ENCODE measurements at places on chromosomes 7 and 10.
A peak's percentile ranks its signal among the peaks of the same experiment; 100 is the strongest.

- no peak for DNase-seq
These were observed 50.5 kb downstream of the TPST1 start for GRCh38 chr7:66255534-66256100.

DNA sequence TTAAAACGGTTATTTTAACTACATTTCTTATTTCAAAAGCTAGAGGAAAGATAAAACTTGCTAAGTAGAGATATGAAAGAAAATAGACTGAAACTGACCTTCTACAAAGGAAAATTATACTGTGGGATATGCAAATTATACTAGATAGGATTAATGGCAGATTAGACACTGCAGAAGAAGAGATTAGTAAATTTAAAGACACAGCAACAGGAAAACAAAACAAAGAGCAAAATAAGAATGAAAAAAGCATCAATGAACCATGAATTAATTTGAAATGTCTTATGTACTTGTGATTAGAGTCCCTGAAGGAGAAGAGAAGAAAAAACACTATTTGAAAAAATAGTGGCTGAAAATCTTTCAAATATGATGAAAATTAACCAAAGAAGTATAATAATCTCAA lies 52.3 kb downstream of the RNF32 start:
- DNase-seq, result no peak

DNA sequence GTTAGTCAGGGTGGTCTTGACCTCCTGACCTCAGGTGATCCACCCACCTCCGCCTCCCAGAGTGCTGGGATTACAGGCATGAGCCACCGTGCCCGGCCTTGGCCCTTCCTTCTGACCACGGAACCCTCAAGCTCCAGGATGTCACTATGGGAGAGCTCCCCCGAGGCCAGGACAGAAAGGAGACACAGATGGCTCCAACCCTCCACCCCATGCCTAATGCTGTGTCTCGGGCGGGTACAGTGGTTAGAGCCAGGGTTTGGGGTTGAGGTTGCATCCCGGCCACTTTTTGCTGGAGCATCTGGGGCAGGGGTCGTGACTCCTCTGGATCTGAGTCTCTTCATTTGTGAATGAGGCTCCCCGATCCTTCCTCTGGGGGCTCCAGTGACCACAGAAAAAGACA lies 8.1 kb downstream of the MYL10 start:
- no peak for DNase-seq

GRCh38 chr7:143238289-143238980 lies 16.6 kb downstream of the TAS2R40 start:
- no peak for DNase-seq

GRCh38 chr10:132107186-132107948 lies 41.6 kb downstream of the JAKMIP3 start:
- DNase-seq, result no peak

- no peak for DNase-seq
These were observed 28.5 kb downstream of the CUX1 start for GRCh38 chr7:101845974-101846373.

DNA sequence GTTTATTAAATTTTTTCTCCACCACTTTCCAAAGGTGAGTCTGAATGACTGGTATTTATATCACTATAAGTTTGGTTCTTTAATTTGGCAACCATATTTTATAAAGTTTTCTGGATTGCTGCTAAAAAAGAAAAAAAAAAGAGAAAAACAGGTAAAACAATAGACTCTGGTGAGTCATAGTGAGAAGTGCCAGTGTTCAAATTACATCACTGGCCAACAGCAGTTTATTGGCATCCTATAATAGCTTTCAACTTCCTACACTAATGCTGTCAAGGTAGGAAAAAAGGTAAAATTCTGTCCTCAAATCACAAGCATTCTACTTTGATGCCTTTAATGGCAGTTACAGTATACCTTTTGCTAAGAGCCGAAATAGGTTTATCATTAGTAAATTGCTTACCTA lies 808.8 kb downstream of the GRM8 start:
- DNase-seq, result no peak

DNA sequence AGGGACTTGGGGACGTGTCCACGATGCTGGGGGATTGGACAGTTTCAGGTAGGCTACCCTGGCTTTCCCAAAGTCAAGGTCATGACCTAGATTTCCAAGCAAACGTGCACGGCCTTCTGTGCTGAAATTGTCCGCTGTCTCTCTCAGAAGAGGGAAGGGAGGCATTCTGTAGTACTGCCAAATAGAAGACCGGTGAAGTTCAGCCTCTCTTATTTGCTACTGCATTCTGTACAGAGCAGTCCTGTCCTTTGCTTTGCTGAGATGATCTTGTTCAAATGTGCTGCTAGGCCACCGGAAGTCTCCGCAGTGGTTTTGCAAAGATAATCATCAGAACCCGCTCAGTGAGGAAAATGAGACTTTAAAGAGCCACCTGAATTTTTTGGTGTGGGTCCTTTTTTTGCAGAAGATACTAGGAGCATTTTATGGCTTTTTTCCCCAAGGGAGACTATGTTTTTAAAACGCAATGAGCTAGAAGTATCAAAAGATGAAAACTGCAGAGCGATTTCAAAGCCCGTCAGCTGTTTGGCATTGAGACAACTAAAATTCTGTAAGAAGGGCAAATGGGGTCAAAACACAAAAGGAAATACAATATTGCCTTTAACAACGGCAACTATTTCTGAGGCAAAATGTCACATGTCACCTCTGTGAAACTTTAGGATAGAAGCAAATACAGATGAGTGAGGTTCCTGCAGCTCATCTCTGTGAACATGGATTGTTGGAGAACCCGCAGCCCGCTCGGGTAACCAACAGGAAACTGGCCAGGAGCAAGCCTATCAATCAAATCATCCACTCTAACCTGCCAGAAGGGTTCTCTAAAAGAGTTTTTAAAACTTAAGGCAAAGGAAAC lies 1.3 kb upstream of the NMT2 start:
- peak; percentile 62 for DNase-seq

GRCh38 chr10:126009650-126010049 lies 113.3 kb downstream of the FANK1 start:
- DNase-seq, result no peak

DNA sequence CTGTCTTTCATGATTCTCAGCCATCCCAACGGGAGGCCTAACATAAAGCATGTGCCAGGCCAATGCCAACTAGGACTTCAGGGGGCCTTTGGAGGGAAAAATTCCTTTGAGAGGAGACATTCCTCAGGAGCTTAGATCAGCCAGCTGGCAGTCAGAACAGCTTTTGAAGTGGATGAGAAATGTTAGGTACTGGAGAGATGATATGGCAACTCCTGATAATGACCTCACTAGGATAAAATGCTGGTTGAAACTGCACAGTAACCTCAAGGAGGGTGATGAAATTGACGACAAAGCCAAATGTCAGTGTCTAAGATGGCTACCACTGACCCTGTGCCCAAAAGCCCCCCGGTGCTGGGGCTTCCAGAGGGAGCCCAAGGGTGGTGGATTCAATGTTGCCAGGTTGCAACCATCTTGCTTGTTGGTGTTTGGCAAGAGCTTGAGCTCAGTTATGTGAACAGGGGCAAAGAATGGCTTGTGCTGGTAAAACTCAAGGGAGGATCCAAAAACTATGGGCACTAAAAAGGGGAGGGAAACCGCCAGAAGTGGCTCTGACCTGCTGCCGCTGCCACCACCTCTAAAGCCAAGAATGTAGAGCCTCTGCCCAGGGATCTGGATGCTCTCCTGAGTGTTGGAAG lies 121.2 kb downstream of the UBE2H start:
- DNase-seq, result no peak

- no peak for DNase-seq
These were observed 14.2 kb downstream of the RAB11FIP2 start for GRCh38 chr10:118032564-118032963.

DNA sequence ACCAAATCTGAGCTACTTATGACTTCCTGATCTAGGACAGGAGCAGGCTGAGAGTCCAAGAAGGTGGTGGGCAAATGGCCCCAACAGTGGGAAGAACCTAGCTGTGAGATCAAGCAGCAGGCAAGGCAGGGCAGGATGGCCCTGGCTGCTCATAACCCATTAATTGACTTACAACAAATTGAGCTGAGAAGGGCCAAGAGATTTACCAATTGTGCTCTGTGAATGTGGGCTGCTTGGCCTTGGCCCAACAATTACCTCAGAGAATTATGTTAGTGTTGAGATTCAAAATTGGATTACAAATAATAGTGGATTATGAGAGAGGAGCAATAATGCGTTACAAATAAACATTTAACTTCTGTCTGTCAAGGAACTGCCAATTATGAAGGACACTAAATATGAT lies 956.5 kb downstream of the KCNMA1 start:
- no peak for DNase-seq

DNA sequence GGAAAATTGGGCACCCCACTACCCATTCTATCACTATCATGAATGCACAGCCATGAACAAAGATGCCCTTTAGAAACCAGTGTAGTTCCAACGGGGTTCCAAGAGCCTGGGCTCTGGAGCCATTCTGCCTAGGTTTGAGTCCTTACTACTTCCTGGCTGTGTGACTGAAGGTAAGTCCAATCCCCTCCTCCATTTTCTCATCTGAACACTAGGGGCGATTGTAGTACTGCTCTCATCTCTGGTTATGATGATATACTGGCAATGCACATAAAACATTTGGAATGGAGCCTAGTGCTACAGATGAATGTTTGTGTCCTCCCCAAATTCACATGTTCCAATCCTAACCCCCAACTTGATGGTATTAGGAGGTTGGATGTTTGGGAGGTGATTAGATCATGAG lies 28.1 kb upstream of the CDH23 start:
- no peak for DNase-seq

DNA sequence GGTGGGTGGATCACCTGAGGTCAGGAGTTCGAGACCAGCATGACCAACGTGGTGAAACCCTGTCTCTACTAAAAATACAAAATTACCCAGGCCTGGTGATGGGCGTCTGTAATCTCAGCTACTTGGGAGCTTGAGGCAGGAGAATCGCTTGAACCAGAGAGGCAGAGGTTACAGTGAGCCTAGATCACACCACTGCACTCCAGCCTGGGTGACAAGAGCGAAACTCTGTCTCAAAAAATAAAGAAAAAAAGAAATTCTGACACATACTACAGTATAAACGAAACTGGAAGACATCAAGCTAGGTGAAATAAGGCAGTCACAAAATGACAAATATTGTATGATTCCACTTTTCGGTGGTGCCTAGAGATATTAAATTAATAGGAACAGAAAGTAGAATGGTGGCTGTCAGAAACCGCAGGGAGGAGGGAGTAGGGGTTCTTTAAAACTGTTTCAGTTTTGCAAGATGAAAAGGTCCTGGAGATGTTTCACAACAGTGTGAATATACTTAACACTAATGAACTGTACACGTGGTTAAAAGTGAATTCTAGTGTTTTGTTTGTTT lies 23.2 kb downstream of the PILRA start:
- DNase-seq, result peak; percentile 53

DNA sequence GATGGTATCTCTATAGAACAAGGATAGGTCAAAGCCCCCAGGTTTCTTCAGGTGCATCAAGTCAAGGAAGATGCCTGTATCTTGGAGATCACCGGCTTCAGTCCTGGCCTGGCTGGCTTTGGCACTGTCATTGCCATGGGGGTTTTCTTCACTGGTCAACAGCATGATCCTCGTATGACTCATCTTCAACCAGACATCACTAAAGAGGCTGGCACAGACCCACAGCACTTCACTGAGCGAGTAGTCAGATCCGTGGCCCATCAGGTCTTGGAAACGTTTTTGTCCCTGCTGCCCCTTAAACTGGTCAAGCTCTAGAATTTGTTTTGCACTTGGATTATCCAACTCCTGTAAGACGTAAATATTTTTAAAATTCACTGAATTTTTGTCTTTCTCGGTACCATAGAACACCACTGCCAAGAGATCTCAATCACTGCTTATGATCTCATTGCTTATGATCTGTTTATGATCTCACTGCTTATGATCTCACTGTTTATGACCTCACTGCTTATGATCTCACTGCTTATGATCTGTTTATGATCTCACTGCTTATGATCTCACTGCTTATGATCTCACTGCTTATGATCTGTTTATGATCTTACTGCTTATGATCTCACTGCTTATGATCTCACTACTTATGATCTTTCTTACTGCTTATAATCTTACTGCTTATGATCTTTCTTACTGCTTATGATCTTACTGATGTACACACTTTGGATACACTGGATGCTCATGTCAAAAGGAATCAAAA lies 135.2 kb downstream of the CYP26A1 start:
- DNase-seq, result no peak

GRCh38 chr10:94383530-94383929 lies 18.8 kb upstream of the TBC1D12 start:
- DNase-seq, result no peak

DNA sequence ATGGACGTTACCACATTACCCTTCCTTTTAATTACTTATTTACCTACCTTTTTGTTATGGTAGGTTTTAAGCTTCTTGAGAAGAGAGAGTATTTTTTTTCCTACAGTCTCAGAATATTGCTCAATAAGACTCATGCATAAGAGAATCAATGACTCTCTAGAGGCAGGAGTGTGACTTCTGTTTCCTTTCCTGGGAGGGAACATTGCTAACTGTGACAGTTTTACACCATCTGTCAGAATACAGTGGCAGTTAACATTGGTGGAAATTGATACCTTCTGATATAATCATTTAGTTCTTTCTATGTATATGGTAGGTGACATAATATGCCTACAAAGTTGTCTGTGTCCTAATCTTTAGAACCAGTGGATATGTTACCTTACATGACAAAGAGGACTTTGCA lies 348.7 kb upstream of the POT1 start:
- DNase-seq, result no peak

DNA sequence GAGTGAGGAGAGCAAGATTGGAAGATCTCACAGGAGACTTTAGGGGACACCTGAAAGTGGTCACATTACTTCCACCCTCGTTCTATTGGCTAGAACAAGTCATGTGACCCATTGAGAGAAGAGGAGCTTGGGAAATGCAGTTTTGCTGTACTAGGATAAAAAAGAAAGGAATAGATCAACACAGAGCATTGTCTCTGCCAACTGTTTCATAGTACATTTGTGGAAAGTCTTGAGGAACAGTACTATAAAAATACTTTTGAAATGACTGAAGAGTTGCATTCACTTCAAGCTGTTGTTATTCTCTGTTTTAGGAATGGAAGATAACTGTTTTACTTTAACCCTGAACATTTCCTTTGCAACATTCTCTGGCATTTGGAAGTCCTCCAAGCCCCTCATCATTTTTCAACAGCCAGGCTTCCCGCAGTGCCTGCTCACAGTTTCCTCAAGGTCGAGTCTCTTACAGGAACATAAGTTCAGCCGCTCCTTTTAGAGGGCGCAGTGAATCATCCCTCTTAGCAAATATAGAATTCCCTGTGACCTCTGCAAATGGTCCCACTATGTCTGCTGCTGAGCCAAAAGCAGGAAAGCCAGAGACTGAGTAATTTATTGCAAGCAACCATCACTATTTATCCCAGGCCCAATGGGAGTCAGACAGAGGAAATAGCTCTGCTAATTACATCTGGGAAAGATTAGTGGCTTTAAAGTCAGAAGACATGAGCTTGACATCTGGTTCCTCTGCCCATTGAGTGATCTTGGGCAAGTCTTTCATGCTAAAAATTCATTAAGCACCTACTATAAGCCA lies 40.7 kb downstream of the MRPL32 start:
- DNase-seq, result no peak

DNA sequence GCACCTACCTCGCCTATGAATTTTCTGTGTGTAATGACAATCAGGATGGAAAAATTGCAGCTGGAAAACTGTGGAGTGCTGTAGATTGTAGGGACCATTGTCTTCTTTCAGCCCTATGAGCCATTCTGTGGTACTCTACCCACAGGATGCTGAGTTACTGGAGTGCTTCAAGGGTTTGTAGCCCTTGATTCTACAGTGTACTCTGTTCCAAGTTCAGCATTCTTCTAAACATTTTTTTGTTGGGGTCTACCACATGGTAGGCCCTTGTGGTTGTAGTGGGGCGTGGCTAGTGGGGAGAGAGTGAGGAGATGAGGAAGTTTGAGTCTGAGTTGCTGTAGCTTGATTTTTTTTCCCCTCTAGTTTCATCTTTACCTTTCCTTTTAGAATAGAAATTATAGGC lies 33.5 kb downstream of the REEP3 start:
- peak; percentile 7 for DNase-seq

All from activated T-helper 1 cell treated with anti-CD3 and anti-CD28 coated beads, Interleukin-12 subunit alpha, Interleukin-12 subunit beta, Interleukin-2, Interleukin-4 antibody, amounts not matched to agents 30 ng/mL and 10 ng/mL and 1 ng/mL, durations not matched to agents 14 hours and 24 hours and 36 hours (primary cell).